ENCODE measurements at places on chromosomes 4 and X.

GRCh38 chr4:139889264-139889663 is 223.6 kb downstream of the MGST2 start:
- DNase-seq: no peak

DNA sequence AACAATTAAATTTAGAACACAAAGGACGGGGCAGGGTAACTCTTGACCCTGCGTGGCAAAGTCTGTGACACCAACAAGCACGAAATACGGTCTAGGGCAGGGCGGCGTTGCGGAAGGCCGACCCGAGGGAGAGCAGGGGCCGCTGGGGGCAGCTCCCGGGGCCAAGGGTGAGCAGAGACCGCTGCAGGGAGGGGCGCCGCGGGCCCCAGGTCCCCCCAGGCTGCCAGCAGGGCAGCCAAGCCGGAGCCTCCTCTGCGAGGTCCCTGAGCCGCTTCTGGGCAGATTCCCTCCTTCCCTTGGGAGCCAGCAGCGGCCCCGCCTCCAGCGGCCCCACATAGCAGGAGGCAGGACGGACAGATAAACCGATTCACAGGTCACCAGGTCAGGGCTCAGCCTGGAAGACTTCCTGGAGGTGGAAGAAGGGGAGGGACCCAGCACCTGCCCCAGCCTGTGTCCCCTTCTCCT is 90.2 kb downstream of the FAM53A start:
- no peak for DNase-seq

DNA sequence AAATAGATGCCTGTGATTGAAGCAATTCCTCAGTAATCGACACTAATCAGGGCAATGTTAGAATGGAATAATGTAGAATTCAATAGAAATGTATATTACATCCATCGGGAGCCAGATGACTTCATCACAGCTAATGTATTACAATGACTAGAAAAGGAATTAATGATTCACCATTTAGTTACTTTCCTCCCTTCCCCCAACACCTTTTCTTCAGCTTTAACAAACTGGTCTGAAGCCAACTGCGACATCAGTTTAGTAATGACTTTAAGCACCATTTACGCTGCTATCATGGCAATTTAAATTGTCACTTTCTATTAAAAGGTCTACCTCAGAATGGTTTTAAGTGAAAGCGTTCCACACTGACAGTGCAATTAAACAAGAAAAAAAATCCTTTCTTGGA is 45.1 kb downstream of the SUPT20HL2 start:
- DNase-seq: no peak

- DNase-seq: no peak
Measured at GRCh38 chr4:13329963-13330362, 154.2 kb downstream of the RAB28 start.

DNA sequence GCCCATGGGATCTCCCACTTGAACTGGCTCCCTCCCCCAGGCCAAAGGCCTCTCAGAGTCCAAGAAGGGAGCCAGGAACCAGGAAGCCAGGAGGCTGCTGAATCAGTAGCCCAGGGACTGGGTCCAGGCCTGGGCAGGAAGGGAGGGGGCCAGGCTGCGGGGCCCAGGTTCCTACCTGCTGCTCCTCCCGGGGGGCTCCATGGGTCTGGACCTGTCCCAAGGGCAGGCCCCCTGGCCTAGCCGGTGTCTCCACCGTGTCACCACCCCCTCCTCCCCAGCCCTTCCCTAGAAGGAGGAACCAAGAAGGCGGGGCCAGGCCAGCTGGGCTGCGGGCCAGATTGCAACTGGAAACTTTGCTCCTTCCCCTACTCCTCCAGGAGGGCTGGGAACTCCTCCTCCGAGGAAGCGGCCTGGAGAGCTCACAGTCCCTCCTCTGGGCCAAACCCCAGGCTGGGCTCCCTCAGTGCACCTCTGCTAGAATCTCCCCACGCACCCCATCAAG is at the start of gene IQSEC2:
Gene IQSEC2, minus strand, starts transcription at position 264 of the 502 bp plus-strand sequence.
- DNase-seq: no peak

DNA sequence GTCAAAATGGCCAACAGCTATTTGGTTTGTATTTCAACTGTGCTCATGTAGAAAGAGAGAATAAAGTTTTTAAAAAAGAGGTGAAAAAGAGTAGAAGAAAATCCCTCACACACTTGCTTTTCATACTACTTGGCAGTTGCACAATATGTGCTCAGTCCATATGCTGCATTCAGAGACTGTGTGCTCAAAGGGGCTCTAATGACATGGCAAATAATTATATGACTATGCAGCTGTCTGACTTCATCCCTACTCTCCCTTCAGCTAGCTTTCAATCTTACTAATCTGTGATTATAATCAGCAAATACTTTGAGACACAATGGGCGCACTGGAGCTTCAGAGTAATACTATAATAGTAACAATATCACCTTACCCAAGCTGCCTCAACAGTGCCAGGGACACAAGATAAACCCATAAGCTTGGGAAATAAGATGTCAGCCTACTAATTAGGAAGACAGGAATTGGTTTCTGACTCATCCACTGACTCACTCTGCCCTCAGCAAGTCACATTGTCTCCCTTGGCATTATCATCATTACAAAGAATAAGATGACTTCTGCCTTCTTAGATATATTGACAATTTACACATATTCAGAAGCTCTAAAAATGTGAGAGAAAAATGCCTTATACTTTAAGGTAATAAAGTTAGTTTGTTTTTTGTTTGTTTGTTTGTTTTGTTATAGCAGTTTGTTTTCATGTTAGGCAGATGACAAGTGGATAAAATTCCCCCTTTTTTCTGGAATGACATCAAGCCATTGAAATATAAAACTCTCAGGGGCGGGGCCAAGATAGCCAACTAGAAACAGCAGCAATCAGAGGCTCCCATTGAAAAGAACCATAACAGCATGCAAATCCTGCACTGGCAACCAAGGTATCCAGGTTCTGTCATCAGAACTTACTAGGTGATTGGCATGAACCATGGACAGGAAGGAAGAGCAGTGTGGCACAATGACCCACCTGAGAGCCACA is 311.6 kb downstream of the FAM133A start:
- no peak for DNase-seq

GRCh38 chrX:51459125-51459524 is 37.3 kb downstream of the NUDT11 start:
- DNase-seq: peak; percentile 27

GRCh38 chrX:153673428-153674218 is at the start of gene PNCK:
TSS of gene PNCK (minus strand) at chrX:153673813. CDS start at chrX:153673076, 737 bp downstream.
- no peak for DNase-seq

- DNase-seq: no peak
Measured at GRCh38 chr4:171239196-171239595, 574.0 kb upstream of the GALNTL6 start.

DNA sequence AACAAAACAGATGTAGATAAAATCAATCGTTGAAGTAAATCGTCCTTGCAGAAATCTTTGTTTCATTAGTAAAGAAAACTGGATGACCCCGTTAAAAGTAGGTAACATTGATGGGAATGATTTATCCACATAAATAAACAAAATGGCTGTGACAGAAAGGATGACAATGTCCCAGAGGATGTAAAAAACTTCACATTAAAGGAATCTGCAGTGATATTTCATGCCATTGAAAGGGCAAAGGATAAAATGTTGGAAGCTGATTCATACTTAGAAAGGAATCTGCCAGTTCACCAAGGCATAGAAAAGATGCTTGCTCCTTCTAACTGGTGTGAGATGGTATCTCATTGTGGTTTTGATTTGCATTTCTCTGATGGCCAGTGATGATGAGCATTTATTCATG is 24.2 kb upstream of the EPGN start:
- no peak for DNase-seq

GRCh38 chr4:143939528-143939927 is 34.2 kb upstream of the GYPE start:
- no peak for DNase-seq

DNA sequence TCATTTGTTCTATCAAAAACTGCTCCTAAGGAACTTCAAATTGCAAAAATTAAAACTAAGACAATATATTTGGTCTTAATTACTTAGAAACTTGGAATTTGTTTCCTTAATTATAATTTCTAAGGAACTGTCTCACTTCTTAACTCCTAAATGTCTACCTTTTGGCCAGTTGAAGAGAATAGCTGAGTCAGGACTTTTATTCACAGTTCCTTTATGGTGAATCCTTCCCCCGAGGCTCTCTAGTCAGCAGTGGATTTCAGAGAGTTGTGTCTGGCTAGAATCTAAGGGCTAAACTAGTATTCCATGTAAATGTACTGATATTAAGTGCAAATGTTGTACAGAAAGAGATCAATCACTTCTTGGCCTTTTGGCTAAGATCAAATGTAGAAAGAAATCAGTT is 69.3 kb downstream of the AMMECR1 start:
- no peak for DNase-seq

DNA sequence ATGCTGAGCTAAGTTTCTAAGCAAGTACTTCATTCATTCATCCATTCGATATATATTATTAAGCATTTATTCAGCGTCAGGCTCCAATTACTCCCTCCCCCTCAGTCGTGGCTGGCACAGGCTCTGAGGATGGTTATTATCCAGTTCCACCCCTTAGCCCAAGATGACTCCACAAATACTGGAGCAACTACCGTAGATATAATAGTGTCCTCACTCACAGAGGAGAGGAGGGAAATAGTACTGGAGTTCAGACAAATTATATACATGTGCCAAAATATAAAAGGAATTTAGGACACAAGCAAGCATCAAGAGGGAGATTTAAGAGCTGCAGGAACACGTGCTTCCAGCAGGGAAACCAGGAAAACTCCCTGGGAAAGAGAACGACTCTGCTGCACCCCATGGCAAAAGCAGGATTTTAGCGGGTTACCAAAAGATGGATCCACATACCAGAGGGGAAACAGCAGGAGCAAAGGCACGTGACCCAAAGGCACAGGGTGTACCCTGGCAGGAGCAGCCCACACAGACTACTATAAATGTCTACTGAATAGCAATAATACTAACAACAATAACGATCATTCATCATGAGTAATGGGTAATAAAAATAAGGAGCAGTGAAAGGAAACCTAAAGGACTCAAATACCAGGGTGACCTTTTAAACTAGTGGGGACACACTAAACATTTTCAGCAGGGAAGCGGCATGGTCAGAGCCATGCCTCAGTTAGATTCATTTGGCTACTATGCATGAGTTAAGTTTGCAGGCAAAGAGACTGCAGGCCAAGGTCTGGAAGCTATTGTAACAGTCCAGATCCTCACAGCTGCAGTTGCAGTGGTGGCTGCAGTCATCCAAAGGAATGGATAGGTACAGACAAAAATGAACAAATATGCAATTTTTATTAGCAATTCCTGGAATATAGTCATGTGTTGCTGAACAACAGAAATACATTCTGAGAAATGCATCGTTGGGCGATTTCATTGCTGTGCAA is 153.7 kb downstream of the APBB2 start:
- DNase-seq: no peak

DNA sequence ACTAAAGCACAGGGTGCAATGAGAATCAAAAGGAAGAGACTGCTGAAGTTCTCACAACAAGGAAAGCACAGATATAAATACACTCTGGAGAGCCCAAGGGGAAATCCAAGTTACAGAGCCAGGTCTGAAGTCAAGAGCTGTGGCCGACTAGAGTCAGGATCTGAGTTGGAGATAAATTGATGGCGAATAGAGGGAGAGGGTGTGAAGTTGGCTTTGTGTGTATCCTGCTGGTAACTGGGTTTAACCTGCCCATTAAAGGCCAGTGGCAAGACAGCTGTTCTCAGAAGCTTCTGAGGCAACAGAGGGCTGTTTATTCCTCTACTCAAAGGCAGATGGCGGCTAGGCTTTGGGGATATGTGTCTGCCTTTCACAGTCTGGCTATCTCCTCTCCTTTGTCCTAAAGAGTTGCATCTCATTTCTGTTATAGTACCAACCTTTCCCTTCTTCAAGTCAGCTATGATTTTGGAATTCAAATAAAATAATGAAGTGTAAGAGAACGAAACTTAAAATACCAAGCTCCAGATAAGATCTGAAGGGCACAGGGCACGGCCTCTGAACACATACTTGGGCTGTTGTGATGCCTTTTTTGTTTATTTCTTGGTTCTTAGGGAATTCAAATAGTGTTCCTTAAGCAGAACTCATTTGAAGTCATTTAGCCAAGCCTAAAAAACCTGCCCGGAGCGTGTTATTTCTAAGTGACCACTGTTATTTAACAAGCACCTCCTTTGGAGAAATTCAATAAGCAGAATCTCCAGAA is 142.1 kb downstream of the APBB2 start:
- DNase-seq: no peak

- DNase-seq: no peak
Measured at GRCh38 chrX:38117485-38117884, 103.2 kb downstream of the SRPX start.

DNA sequence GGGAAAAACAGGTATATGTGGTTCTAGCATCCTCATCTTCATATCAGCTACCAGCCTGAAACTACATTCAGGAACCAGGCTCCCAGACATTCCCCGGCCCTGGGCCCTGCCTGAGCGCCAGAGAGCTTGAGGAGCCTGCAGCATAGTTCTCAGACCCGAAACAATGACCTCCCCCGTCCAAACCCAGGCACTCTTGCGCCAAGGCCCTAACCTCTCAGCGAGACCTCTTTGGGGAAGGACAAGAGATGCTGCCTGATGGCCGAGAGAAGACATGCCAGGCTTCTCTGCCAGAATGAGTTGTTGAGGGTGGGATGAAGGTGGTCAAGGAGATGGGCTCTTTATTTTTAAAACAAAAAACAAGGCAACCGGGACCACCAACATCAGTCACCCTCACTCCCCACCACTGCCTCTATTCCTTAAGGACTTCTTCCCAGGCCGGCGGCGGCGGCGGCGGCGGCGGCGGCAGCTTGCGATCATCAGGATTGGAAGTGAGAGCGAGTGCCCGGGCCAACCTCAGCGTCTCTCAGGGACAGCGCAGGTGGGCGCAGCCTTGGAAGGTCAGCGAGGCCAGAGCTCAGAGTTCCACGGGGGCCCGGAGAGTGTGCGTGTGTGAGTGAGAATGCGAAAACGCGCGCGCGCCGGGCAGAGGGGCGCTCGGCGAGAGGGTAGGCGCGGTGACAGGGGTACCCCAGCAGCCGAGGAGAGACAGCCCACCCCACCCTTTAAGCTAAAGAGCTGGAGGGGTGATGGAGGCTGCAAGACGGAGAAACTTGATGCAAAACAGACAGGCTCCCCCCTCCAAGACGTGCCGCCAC is 601 bp downstream of the INPP4B start:
- peak; percentile 23 for DNase-seq

GRCh38 chr4:123064390-123064789 is 142.0 kb upstream of the NUDT6 start:
- no peak for DNase-seq

GRCh38 chr4:25905371-25905770 is 8.6 kb upstream of the SMIM20 start:
- no peak for DNase-seq

GRCh38 chrX:119686087-119686691 is 6.8 kb downstream of the SEPTIN6 start:
- peak; percentile 39 for DNase-seq

DNA sequence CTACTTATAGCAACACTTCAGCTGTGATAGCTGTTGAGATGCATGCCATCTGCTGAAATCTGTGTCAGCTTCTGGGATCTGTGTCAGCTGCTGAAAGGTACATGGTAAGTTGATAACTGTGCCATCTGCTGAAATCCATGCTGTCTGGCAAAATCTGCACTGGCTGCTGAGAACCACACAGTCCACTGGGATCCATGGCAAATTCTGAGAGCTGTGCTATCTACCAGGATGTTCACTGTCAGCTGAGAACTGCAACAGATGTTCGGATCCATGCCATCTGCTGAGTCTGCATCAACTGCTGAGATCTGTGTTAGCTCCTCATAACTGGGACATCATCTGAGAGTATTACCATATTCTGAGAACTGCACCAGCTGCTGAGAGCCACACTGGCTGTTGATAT is 430.5 kb upstream of the POU3F4 start:
- DNase-seq: no peak

Data from activated naive CD4-positive, alpha-beta T cell treated with anti-CD3 and anti-CD28 coated beads for 36 hours (primary cell).